ENCODE measurements at places on chromosomes 2 and 18.

DNA sequence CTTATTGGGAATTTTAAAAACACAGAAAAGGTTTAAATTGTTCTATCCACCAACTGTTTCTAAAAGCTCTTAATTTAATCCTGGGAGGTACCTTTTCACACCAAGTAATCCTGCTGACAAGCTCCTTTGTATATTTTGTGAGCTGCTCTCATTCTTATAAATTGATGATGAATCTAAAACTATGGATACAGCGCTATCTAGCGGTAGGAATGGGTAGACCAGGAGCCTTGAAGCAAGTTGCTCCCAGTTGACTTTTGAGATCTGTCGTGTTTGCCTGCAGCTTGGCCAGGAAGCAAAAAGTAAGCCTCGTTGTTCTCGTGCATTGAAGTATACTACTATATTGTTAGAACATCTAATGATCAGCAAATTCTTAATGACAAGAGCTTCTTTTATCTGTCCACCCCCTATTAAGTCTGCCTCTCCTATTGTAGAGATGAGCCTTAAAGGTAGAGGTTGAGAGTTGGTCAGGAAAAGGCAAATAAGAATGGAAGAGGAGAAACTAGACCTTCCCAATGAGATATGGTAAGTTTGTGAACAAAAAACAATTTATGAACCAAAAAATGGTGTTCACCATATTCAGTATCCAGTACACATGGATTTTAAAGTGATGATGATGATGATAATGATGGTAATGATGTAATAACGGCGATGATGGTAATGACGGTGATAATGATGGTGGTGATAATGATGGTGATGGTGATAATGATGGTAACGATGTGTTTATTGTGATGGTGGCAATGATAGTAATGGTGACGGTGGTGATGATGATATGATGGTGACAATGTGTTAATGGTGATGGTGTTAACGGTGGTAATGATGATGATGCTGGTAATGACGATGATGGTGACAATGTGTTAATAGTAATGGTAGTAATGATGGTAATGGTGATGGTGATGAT, 212.1 kb upstream of the NCKAP5 start:
- DNase-seq, result peak; percentile 38

GRCh38 chr2:8234253-8234652, 447.6 kb upstream of the ID2 start:
- DNase-seq, result peak; percentile 94

DNA sequence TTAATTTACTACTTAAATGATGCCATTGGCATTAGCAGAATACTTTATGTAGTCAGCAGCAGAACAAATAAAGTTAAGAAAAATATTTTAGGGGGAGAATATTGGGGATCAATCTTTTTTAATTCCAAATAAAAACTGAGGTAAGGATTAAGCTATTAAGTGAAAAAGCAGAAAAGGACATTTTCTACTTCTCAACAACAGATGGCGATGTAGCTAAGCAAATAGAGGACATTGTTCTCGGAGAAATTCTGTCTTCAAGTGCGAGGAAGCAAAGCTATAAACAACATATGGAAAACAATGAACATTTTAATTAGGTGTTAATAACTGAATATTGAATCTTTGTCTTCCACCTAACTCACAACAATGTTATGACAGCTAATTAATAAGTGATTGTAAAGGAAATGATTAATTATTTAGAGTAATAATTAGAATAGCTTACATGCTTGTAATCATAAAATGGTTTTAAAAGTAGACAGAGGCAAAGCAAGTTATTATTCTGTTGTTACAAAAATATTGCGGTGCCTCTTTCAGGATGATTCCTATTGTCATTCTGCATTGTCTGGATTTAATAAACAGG, 32.9 kb upstream of the CCDC93 start:
- peak; percentile 43 for DNase-seq

GRCh38 chr2:232235716-232236115, 142.8 kb upstream of the ALPP start:
- no peak for DNase-seq

DNA sequence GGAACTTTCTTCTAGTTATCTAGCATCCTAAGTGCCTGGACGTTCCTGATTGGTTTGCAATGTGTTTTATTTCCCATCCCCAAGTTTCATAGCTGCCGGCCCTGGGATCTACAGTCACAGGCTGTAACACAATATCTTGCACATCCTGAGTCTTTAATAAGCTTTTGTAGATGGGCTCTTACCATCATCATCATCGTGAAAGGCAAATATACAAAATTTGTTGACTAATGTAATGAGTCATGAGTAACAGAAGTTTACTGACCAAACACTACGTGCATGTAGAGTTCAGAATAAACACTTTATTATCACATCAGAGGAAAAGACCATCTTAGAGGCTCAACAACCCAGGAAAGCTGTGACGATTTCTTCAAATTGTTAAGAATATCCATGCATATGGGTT, 8.1 kb upstream of the TYMS start:
- no peak for DNase-seq

DNA sequence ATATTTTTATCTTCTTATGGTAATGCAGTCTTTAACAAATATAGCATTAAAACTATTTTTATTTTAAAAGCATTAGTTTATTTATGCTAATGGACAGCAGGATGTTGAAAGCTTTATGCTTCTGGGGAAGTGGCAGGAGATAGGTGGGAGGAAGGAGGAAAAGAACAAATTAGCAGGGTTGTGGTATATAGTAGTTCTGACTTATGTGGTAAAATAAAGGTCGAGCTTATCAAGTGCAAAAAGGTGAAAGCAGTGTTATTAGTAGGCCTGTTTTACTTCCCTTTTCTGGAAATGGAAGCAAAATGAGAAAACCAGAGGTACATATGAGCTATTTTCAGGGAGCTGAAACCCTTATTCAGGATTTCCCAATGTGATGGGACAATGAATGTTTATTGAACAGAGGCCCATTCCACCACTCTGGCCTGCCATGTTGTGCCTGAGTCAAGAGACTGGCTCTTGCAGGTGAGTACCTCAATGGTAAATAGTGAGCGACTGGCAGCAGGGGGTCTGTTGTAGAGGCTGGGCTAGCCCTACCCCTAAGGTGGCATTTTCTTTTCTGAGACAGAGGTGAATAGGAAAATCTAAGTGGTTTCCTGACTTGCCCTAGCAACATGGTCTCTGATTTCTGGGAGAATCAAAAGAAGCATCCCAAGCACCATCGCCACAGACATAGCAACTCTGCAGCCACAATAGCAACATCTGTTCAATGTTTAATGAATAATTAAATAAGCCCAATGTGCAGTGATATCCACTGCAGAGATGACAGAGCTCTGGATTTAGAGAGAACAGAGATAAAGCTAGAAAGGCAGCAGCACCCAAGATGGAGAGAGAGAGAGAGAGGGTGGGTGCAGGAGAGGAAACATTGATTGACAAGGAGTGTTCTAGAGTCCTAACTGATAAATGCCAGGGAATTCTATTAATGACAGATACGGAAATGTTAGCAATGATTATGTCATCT, 119.7 kb downstream of the UPP2 start:
- DNase-seq, result peak; percentile 24

GRCh38 chr2:233288663-233289062, 19.0 kb upstream of the SAG start:
- no peak for DNase-seq

DNA sequence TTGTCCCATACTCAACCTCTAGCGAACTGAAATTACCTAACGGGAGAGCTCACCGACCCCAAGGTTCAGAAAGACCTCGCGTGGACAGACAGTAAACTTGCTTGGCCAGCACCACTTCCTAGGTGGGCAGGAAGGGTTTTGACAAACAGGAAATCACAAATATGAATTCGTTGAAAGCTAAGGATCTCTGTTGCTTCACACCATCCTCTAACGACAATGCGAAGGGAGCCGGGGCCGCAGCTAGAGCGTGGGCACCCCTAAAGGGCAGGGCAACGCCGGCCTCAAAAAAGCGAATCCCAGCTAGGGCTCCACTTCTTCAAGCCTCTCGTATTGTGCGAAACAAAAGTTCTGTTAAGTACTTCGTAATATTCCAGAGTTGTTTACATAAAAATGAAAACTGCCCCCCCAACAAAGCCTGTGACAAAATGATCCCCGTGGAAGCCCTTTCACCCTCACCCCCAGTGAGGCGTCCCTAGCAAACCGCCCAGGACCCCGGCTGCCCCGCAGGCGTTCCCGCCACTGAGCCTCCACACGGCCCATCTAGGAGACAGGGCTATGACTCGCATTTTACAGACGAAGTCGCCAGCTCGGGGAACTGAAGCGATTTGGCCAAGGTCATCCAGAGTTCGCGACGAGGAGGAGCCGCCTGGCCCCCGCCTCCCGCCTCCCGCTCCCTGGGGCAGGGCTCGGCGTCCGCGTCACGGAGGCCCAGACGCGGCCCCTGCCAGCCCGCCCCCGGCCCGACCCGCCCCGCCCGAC, 548 bp downstream of the KANSL3 start:
- peak; percentile 93 for DNase-seq

DNA sequence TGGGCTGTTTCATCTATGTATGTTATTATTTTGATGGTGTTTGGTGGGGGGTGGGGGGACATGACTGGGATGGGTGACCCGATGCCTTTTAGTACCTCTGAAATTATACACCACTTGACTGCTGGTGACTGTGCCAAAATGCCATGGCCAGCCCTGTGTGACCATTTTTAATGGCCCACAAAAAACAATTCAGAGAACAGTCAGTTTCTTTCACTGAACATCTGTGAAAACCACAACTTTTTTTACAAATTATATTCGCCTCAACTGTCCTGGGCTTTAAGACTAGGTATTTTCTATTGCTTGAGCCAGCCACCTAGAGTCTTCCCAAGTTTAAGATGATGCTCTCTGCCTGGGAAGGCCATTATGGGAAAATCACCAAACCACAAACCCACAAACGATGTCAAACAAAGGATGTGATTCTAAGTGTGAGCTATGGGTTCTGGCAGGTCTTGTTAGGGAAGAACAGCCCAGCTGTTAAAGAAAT, 33.9 kb downstream of the FN1 start:
- DNase-seq, result no peak

DNA sequence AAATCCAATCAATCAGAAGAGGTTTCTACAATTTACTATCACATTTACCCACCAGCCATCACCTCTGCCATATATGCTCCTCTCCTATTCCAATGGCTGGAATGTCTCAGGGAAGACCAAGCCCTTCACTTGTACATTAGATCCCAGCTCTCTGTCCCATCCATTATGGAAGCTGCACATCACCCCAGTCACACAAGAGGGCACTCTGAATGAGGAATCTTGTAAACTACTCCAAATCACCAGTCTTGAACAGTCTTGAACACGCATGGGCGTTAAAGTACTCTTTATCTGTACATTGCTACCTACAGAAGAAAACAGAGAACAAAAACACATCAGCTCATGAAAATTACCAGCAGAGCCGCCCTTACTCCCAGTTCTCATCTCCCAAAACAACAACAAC, 38.7 kb downstream of the ZC3H8 start:
- no peak for DNase-seq

DNA sequence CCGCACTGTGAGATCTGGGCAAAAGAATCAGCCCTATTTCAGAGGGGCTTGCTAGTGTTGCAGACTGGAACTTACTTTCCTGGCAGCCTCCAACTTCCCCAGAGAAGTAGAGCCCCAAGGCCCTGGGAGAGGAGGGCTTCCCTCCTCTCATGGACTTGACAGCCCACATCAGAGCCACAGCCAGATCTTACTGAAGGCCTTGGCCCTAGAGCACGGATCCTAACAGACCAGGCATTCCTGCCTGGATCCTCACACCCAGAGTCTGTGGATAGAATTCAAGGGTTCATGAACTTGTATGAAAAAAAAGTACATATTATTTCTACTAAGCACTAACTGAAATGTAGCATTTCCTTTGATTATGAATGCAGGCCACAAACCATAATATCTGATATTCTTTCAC, 8.3 kb downstream of the WIPF1 start:
- no peak for DNase-seq

DNA sequence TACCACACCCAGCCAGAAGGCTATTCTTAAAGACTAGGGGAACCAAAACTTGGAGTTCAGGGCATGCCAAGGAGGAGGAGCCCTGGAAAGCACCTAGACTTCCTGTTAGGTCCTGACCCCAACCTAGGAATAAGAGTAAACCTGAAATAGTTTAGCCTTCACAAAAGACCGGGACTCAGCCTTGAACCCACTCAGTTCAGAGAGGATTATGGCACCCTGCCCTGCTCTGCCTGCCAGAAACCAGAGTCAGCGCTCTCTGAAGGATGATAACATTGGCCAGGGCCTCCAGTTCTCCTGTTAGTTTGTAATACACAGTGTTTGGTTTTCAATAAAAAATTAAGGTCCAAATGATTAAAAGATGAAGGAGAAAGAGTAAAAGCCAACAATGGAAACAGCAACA, 96.4 kb downstream of the LDLRAD4 start:
- no peak for DNase-seq

GRCh38 chr2:15557887-15558311, 3.2 kb downstream of the NBAS start:
- no peak for DNase-seq

- DNase-seq, result no peak
Observed at GRCh38 chr2:149513461-149513860, 74.1 kb downstream of the MMADHC start.

DNA sequence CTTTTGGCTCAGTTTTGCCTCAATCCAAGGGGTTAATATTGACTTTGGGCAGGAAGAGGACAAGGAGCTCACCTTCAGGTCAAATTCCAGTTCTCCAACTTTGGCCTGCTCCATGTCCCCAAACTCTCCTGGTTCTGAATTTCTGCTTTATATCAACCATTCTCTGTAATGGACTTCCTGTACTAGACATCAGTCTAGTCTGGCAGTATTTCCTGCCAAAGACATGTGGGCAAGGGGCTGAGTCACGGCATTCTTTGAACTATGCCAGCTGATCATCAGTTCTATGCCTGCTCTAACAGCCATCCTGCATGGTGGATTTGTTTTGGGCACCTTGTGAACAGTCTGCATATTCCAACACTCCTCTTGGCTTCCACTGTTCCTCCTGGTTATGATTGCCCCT, 199.4 kb downstream of the ZEB2 start:
- peak; percentile 54 for DNase-seq

DNA sequence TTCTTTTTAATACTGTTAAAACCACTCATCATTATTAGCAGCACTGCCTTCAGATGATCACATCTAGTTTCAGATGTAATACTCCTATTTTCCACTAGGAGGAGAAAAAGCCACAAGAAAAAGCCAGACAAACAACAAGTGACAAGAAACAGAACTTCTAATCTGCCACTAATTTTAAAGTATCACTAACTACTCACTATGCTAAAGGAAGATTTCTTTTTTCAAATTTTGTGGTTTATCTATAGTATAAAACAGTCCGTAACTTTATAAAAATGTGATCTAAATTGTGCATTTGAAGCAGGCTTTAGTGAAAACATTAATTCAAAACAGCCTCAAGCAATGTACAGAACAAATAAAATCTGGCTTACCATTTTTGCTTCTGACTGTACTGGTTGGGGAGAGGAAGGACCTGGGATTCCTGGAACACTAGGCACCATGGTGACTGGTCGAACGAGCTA, 56.8 kb downstream of the ATF2 start:
- DNase-seq, result peak; percentile 11

- DNase-seq, result peak; percentile 41
Observed at GRCh38 chr2:135893374-135893794, 17.1 kb upstream of the MCM6 start.

DNA sequence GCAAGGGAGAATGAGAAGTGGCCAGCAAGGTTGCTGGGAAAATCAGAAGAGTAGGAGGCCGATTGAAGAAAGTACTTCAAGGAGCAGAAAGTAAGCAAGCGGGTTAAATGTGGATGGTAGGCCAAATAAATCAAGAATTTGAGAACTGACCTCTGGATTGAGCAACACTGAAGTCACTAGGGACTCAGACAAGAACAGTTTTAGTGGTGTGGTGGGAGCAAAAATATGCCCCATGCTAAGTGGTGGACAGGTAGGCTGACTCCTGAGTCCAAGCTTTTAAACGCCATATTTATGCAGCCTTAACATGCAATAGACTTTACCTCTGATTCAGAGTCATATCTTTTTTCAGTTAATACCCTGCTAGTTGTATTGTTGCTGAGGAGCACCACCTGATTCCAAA, 4.5 kb downstream of the TRABD2A start:
- DNase-seq, result no peak
